ENCODE measurements at places on chromosomes 12 and 14.
A peak's percentile ranks its signal among the peaks of the same experiment; 100 is the strongest.

- no peaks in the 10 kb centered on the region for H3K36me3 ChIP-seq
- no peak overlapping the region for H3K27ac ChIP-seq
- no peak for DNase-seq
- no peak overlapping the region for H3K4me3 ChIP-seq
- no peaks in the 10 kb centered on the region for H3K27me3 ChIP-seq
These were observed 56.2 kb upstream of the TSPAN9 start for GRCh38 chr12:3020850-3021435.

- no peak overlapping the region for H3K27ac ChIP-seq
- no peak overlapping the region for H3K4me3 ChIP-seq
- H3K36me3 ChIP-seq: no peaks in the 10 kb centered on the region
These were observed 161.1 kb downstream of the PPFIA2 start for GRCh38 chr12:81597928-81598604.

DNA sequence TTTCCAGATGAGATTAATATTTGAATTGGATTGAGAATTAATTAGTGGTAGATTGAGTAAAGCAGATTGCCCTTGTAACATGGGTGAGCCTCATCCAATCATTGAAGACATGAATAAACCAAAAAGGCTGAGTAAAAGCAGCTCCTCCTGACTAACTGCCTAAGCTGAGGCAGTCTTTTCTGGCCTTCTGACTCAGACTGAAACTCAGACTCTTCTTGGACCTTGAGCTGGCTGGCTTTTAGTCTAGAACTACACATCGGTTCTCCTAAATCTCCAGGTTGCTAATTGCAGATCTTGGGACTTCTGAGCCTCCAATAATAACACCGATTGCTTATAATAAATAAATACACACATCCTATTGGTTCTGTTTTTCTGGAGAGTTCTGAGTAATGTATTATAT, 24.0 kb downstream of the FKBP11 start:
- DNase-seq: no peak
- H3K36me3 ChIP-seq: no peaks in the 10 kb centered on the region
- H3K27me3 ChIP-seq: peaks cover 30% of the 10 kb centered on the region
- H3K4me1 ChIP-seq: no peaks in the 10 kb centered on the region

DNA sequence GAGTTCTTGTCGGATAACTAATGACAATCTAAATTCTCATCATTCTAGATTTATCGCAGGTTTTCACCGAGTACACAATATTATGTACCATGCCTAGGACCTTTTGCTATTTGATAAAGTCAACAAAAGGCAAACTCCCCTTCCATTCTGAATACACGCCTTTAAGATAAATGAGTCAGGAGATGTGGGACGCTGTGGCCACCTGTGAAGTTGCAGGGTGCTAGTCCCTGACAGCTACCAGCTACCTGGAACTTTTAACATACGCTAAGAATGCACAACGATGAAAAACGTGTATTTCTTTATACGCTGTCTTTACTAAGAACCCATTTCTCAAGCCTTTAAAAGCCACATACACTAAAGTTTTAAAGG, 678 bp downstream of the MDM1 start:
- H3K36me3 ChIP-seq: no peaks in the 10 kb centered on the region
- DNase-seq: no peak
- H3K4me3 ChIP-seq: peak overlapping the region; percentile 64
- no peak overlapping the region for H3K27ac ChIP-seq

DNA sequence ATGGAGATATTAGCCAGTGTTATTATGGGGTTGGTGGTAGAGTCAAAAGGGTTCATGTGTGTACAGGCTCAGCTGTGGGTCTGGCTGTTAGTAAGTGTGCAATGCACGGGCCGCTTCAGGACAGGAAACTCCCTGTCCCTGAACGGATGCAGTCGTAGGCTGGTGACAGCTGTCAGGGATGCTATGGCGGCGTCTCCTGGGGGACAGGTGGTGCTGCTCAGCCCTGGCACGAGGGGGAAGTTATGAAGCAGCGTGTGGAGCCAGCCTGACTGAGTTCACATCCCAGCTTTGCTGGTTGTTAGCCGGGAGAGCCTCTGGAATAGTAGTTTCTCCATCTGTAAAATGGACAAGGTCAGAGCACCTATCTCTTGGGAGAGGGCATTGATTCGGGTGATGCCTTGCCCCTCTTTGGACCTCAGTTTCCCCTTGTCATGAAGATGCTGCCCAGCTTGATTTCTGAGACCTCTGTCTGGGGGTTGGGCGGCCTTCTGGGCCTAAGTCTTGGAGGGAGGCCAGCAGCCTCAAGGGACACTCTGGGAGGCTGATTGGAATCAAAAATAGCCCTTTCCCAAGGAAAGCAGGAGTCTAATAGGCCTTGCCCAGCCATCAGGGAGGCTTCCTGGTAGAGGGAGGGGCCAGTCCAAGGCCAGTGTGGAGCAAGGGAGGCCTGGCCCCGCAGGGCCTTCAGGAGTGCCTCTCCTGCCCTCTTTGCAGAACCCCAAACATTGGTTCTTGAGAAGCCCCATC, 7.1 kb downstream of the ASB2 start:
- H3K4me1 ChIP-seq: peaks cover 8% of the 10 kb centered on the region
- no peak overlapping the region for H3K27ac ChIP-seq
- no peak overlapping the region for H3K4me3 ChIP-seq
- no peak for DNase-seq
- no peaks in the 10 kb centered on the region for H3K36me3 ChIP-seq
- H3K27me3 ChIP-seq: no peaks in the 10 kb centered on the region

DNA sequence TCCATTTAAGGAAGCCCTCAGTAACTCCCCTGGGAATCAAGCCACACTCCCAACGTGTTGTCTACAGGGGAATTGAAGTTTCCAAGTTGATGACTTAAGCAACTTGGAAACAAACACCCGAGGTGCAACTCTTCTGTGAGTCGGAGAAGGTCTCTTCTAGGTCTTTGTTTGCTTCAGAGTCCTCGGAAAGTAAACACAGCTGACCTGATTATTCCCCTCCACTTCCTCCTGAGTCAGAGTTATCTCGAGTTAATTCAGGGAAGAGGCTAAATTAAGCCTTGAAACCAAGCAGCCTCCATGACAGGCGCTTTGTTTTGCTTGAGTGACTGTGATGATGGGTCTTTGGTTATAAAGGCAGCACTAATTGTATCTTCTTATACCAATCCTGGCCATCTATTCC, 41.8 kb downstream of the TUNAR start:
- H3K4me3 ChIP-seq: peak overlapping the region; percentile 23
- H3K27ac ChIP-seq: peak overlapping the region; percentile 80
- H3K36me3 ChIP-seq: no peaks in the 10 kb centered on the region
- DNase-seq: peak; percentile 75
- no peaks in the 10 kb centered on the region for H3K27me3 ChIP-seq

DNA sequence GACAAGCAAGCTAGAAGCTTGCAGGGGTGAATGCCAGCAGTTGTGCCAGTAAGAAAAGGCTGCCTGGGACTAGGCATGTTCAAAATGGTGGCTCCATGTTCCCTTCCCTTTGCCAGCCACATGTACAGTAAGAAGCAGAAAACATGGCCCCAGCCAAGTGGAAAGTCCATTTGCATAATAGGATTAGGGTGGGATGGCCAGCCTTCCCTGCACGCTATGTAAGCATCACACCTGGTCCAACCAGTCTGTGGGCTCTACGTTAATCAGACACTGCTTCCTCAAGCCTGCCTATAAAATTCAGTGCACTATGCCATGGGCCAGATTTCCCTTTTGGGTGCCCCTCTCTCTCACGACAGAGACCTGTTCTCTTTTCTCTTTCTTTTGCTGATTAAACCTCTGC, 288.4 kb downstream of the GXYLT1 start:
- H3K27ac ChIP-seq: no peak overlapping the region
- no peaks in the 10 kb centered on the region for H3K27me3 ChIP-seq
- peaks cover 15% of the 10 kb centered on the region for H3K4me1 ChIP-seq
- no peak overlapping the region for H3K4me3 ChIP-seq
- peak; percentile 53 for DNase-seq

DNA sequence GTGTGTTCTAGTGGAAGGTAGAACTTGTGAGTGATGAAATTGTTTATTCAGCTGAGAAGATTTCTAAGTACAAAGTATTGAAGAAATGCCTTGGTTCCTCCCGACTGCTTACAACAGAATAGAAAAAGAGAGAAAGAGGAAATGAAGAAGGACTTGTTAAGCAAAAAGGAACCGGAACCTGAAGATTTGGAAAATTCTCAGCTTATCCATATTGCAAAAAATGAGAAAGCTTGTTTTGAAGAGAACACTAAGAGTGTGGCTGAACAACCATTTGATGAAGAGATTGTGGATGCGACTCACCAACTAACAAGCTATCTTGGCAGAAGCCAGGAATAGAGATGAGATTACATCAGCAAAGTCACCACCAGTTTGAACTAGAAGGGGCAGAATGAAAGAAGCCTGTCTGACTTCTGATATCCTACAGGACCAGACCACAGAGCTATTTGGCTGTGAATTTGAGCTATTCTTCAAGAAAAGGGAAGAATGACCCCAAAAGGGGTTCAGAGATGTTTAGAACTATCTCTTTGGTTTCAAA, 15.1 kb downstream of the NDUFA9 start:
- DNase-seq: no peak
- no peak overlapping the region for H3K4me3 ChIP-seq
- H3K27ac ChIP-seq: no peak overlapping the region
- H3K36me3 ChIP-seq: peaks cover 18% of the 10 kb centered on the region
- no peaks in the 10 kb centered on the region for H3K4me1 ChIP-seq
- no peaks in the 10 kb centered on the region for H3K27me3 ChIP-seq

DNA sequence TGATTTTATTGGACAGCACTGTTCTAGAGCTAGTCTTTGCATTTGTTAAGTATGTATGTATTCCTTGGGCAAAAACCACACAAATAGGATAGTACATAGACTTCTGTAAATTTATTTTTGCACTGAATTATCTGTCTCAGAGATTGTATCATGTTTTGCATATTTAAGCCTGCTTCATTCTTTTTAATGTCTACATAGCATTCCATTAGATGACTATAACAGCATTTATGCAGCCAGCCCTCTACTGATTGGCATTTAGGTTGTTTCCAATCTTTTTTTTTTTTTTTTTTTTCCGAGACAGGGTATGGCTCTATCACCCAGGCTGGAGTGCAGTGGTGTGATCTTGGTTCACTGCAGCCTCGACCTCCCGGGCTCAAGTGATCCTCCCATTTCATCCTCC, 34.5 kb downstream of the SYNDIG1L start:
- DNase-seq: no peak
- H3K36me3 ChIP-seq: no peaks in the 10 kb centered on the region
- no peak overlapping the region for H3K4me3 ChIP-seq
- H3K27me3 ChIP-seq: no peaks in the 10 kb centered on the region
- H3K4me1 ChIP-seq: peaks cover 29% of the 10 kb centered on the region
- H3K27ac ChIP-seq: no peak overlapping the region

- H3K27ac ChIP-seq: no peak overlapping the region
- H3K4me1 ChIP-seq: peaks cover 6% of the 10 kb centered on the region
- H3K27me3 ChIP-seq: peaks cover 14% of the 10 kb centered on the region
- H3K4me3 ChIP-seq: no peak overlapping the region
These were observed 1.1 kb downstream of the AMDHD1 start for GRCh38 chr12:95944108-95944704.

DNA sequence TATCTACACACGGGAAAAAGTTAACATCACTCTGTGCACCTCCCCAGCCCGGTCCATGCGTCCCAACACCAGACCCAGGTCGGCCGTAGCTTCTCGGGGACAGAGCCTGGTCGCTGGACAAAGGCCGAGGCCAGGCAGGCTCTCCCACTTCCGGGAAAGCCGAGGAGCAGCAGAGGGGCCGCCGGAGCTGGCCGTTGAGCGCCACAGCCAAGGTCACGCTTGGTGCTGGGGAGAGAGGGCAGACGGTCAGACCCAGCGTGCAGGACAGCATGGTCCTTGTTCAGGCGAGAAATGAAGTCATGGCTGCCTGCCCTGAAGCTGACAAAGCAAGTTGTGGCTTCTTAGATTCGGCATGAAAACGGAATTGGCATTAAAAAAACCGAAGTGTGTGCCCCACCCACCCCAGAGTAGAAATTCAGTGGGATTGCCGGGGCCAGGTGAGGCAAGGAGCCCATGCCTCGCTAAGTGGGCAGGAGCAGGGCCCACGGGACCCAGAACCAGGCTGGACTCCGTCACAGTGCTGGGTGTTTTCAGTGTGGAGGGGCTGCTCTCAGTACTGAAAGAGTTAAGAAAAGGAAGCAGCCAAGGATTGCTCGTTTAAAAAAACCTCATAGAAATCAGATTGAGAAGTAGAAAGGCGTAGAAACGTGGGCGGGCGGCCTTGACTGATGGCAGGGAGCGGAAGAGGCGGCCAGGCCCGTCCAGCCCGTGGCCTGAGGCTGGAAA, 4.3 kb downstream of the ARL6IP4 start:
- no peaks in the 10 kb centered on the region for H3K27me3 ChIP-seq
- peaks cover 10% of the 10 kb centered on the region for H3K4me1 ChIP-seq
- no peaks in the 10 kb centered on the region for H3K36me3 ChIP-seq
- no peak overlapping the region for H3K4me3 ChIP-seq

DNA sequence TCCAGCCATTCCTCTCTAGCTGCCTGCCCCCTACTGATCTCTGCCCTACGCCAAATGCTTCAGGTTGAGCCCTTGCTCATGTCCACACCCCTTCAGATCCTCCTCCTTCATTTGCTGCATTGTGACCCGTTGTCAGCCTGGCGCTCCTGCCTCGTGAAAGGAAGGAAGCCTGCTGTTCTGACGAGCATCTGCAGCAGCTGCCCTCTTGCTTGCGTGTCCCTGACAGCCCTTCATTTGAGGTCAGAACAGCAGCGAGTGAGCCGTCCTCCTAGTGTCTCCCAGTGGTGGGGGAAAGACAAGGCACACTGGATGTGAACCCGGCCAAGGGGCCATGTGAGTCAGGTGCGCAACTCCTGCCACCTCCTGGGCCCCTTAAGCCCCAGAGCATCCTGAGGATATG, 3.0 kb upstream of the PIANP start:
- H3K27ac ChIP-seq: no peak overlapping the region
- H3K36me3 ChIP-seq: no peaks in the 10 kb centered on the region
- peaks cover 18% of the 10 kb centered on the region for H3K4me1 ChIP-seq
- peaks cover 17% of the 10 kb centered on the region for H3K27me3 ChIP-seq
- DNase-seq: peak; percentile 66
- peak overlapping the region; percentile 16 for H3K4me3 ChIP-seq

DNA sequence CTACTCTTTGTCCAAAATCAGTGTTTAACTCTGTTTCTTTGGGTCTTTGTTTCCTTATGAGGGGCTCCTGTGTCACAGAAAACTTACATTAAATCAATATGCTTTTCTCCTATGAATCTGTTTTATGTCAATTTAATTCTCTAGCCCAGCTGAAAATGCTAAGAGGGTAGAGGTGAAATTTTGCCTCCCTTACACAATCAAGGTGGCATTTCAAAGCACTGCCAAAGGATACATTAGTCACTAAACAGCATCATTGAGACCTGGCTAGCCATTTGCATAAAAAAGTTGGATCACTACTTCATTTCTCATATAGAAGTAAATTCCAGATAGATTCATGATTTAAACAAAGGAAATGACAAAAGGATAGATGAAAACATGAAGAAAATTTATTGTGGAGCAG, 12.1 kb downstream of the TCL1B start:
- no peak overlapping the region for H3K27ac ChIP-seq
- H3K36me3 ChIP-seq: no peaks in the 10 kb centered on the region
- H3K4me1 ChIP-seq: peaks cover 28% of the 10 kb centered on the region
- H3K4me3 ChIP-seq: no peak overlapping the region
- H3K27me3 ChIP-seq: no peaks in the 10 kb centered on the region
- no peak for DNase-seq

Measured in neural progenitor cell (in vitro differentiated cells).